ENCODE measurements at places on chromosomes 1 and 21. TPM values are rescaled to one million over a fixed set of nuclear protein-coding genes. Genes with fewer than 3 reads are reported as not detected.
A peak's percentile ranks its signal among the peaks of the same experiment; 100 is the strongest.

AMY2A gene
- not detected for total RNA-seq

CFAP126 gene
- total RNA-seq, result not detected

- H3K27ac ChIP-seq, result no peak overlapping the region
- no peaks in the 10 kb centered on the region for H3K4me1 ChIP-seq
- no peak overlapping the region for H3K4me3 ChIP-seq
- peaks cover 2% of the 10 kb centered on the region for H3K27me3 ChIP-seq
- no peak for DNase-seq
Measured at GRCh38 chr1:169271098-169271497, 96.5 kb downstream of the NME7 start.

DNA sequence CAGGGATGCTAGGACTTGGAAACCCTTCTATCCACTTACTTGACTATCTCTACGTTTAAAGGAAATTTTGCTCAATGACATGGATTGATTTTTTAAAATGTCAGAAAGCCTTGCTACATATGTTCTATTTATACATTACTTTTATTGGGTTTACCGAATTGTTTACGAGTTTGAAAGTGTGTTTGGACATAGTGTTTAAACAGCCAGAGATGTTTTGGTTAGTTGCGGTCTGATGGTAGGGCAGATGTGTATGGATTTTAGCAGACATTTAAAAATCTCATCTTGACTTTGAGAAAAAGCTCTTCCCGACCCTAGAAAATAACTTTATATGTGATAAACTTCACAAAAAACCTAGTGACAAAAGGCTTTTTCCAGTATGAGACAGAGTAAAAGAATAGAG, 513.7 kb downstream of the PLA2G4A start:
- no peak overlapping the region for H3K27ac ChIP-seq
- no peak for DNase-seq
- H3K36me3 ChIP-seq, result no peaks in the 10 kb centered on the region
- H3K4me1 ChIP-seq, result peaks cover 2% of the 10 kb centered on the region

DDR2 gene
- 0.33 TPM for total RNA-seq

TTC34 gene
- total RNA-seq, result 0.82 TPM

KLF17 gene
- 0.23 TPM for total RNA-seq

DNA sequence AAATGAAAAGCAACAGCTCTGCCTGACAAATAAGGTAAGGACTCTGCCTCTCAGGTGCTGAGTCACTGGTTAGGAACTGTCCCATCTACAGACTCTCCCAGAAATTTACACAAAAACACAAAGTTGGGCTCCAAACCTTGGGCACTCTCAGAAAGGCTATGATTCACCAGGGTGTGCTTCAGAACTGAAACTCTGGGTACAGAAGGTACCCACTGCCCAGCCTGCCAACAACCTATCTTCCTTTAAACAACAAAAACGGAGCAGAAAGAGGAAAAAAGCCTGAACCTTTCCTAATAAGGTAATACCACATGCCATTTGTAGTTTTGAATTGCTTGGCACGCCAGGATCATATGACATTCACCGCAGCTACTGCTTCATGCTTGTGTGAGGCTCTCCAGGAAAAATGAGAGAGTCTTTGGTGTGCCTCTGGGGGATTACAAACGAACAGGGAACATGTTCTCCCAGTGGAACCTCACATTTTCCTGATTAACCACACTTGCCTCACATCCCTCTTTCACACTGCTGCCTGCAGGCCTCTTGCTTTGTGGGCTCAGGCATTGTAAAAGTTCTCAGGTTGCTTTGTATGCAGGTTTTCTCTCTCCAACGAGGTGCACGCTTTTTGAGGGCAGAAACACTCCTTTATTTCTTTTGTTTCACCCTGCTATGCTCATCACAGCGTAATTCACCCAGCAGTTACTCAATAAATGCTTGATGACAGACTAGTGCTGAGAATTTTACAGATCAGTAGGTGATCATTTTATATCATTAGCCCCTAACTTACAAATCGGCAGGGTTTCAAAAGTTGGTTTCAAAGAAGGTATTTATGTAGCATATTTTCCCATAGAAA, 65.1 kb downstream of the GADD45A start:
- H3K27me3 ChIP-seq, result peaks cover 7% of the 10 kb centered on the region
- no peak for DNase-seq
- peaks cover 37% of the 10 kb centered on the region for H3K4me1 ChIP-seq

LHX4 gene
- total RNA-seq, result 1.5 TPM

RAB3B gene
- 15.1 TPM for total RNA-seq

DNA sequence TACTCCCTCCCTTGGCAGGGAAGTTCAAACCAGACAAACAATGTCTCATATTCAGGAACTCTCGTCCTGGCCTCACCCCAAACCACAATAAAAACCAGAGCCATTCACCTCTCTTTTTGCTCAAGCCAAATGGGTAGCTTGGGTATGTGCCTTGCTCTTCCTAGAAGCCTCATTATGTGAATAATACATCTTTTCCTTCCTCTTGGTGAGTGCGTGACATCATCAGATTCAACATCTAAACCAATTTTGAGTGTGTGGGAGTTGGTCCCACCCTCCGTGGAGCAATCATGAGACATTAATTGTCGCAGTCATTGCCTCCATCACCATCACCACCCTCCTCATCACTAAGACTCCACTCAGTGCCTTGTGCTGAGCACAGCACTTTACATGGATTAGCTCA, 482.9 kb downstream of the PTPRU start:
- no peak overlapping the region for H3K27ac ChIP-seq
- H3K4me3 ChIP-seq, result no peak overlapping the region
- no peak for DNase-seq
- H3K36me3 ChIP-seq, result peaks cover 12% of the 10 kb centered on the region
- peaks cover 9% of the 10 kb centered on the region for H3K27me3 ChIP-seq

DNA sequence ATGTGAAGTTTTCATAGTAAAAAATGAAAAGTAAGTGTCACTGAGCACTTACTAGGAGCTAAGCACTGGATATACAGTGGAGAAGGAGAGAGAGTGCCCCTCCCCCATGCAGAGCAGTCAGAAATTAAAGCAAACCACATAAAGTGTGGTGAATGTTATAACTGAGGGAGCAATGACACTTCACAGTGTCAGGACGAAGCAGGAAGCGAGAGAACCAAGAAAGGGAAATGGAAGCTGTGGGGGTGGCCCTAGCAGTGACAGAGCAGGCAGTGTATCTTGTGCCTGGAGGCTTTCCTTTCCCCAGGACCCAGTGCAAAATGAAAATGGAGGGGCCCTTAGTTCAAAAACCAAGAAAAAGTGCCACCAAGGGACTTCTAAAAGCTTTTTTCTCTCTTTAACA, 21.5 kb upstream of the RCAN3 start:
- peak overlapping the region; percentile 76 for H3K27ac ChIP-seq
- peak overlapping the region; percentile 16 for H3K4me3 ChIP-seq
- no peaks in the 10 kb centered on the region for H3K36me3 ChIP-seq
- peak; percentile 10 for DNase-seq
